ENCODE measurements at places on chromosomes 6 and 20.

GRCh38 chr6:156658186-156658965, 118.8 kb upstream of the ARID1B start:
- no peak for DNase-seq

DNA sequence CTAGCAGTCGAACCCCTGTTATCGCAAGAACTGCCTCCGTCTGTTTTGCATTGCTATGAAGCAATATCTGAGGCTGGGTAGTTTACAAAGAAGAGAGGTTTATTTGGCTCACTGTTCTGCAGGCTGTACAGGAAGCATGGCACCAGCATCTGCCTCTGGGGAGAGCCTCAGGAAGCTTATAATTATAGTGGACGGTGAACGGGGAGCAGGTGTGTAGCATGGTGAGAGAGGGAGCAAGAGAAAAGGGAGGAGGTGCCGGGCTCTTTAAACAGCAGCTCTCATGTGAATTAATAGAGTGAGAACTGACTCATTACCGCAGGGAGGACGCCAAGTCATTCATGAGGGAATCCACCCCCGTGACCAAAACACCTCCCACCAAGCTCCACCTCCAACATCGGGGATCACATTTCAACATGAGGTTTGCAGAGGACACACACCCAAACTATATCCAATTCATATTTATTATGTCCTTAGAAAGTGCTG, 172.6 kb upstream of the KCNG1 start:
- no peak for DNase-seq

GRCh38 chr6:51322505-51322904, 503.8 kb downstream of the TFAP2B start:
- no peak for DNase-seq

DNA sequence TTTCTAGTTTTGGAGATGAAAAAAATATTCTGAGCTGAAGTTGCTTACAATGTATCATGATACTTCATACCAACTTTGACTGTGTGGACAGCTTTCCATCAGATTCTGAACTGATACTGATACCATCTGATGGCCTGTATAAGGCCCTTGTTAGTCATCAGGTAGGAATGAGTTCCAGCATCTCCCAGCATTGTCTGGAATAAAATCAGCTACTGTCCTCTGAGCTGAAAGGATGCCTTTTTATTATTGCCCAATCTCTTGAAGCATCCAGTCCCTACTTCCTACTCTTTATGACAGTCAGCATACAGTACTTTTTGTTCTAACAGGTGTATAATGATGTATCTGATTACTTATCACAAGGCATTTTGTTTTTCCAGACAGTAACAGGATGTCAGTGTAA, 70.6 kb upstream of the EYA4 start:
- no peak for DNase-seq

DNA sequence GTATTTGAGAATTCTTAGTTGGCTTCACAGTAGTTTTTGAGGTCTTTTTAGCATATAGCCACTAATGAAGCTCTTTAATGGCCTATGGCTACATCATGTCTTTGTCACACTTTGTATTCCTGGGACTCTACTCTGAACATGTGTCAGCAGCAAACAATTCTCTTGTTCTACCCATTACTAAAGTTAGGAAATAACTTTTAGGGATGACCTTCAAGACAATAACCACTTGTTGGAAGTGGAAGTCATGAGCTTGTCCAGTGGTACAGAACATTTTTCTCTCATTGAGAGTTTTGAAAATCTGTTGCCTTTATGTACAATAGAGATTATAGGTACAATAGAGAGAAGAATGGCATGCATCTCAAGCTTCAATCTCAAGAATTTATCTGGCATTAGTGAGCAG, 571.6 kb upstream of the JAG1 start:
- no peak for DNase-seq

DNA sequence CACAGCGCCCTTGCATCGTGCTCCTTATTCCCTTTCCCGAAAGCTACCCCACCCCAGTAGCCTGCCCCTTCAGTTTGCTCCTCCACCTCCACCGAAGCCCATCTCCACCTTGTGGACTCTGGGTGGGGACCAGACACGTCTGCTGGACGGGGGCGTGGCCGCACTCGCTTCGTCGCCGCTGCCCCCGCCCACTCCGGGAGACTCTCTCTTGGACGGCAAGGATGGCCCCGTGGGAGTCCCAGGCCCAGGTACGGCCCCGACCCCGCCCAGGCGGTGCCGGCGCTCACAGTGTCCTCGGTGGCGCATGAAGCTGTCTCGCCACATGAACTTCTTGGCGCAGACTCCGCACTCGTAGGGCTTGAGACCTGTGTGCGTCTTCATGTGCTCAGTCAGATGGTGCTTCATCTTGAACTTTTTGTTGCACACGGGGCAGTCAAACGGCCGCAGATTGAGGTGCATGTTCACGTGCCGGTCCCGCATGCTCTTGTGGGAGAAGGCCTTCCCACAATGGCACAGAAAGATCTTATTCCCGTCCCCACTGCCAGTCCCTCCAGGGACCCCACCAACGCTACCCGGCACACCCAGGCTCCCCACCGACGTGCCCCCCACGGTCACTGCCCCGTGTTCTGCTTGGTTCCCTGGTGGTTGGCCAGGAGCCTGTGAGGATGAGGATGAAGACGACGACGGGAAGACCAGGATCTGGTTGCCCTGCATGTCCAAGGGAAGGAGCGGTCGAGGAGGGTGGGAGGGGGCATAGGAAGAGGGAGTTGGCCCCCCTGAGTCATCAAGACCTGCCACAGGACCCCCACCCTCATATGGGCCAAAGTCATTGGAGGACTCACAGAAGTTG, 1.3 kb upstream of the TAPBP start:
- DNase-seq: no peak

- DNase-seq: no peak
Measured at GRCh38 chr20:50111829-50112495, 988 bp downstream of the UBE2V1 start.

- DNase-seq: no peak
Measured at GRCh38 chr6:137926207-137926731, 59.2 kb downstream of the TNFAIP3 start.

- no peak for DNase-seq
Measured at GRCh38 chr6:22467645-22468044, 101.7 kb upstream of the HDGFL1 start.

DNA sequence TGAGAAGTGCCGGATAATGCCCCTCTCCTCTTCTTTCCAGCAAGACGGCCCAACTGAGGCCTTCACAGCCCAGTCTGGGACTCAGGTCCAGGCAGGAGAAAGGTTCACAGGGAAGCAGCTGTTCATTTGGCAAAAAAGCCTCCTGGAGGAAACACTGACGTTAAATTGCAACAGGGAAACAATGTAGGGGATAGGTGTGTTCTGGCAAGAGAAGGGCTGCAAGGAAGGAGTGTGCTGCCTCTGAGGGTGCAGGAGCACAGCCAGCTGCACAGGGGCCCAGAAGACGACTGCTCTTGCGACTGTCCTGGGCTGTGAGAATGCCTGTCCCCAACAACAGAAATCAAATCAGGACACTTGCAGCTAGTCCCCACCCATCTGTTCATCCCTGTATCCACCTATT, 70.6 kb upstream of the PMEPA1 start:
- DNase-seq: no peak

- no peak for DNase-seq
Measured at GRCh38 chr20:1775117-1775516, 117.5 kb upstream of the SIRPG start.

DNA sequence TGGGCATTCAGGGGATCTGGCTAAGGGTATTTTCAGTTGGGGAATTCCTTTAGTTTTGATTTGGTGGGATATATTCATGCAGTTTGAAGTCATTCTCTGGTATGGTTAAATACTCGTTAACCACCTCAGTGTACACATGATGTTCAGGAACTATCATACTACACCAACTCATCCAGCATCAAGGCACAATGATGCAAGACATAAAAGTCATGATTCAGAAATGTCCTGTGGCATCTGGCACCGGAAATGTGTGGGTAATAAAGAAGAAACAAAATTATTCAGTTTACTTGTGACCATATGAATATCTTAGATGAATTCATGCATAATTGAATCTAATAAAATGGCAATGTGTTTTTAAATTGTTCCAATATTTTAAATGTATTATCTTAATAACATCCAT, 129.0 kb upstream of the BMP5 start:
- DNase-seq: no peak

- DNase-seq: no peak
Measured at GRCh38 chr6:149820506-149820905, 43.7 kb downstream of the LRP11 start.

- DNase-seq: no peak
Measured at GRCh38 chr6:142627474-142627873, 317.5 kb downstream of the HIVEP2 start.

DNA sequence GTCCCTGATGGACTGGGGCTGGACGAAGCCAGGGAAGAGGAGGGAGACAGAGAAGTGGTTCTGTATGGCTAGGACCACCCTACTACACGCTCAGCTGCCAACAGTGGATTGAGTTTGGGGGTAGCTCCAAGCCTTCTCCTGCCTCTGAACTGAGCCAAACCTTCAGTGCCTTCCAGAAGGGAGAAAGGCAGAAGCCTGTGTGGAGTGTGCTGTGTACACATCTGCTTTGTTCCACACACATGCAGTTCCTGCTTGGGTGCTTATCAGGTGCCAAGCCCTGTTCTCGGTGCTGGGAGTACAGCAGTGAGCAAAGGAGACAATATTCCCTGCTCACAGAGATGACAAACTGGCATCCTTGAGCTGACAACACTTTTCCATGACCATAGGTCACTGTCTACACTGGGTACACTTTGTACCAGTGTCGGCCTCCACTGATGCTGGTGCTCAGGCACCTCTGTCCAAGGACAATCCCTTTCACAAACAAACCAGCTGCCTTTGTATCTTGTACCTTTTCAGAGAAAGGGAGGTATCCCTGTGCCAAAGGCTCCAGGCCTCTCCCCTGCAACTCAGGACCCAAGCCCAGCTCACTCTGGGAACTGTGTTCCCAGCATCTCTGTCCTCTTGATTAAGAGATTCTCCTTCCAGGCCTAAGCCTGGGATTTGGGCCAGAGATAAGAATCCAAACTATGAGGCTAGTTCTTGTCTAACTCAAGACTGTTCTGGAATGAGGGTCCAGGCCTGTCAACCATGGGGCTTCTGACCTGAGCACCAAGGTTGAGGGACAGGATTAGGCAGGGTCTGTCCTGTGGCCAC, 11.3 kb upstream of the RBCK1 start:
- no peak for DNase-seq

DNA sequence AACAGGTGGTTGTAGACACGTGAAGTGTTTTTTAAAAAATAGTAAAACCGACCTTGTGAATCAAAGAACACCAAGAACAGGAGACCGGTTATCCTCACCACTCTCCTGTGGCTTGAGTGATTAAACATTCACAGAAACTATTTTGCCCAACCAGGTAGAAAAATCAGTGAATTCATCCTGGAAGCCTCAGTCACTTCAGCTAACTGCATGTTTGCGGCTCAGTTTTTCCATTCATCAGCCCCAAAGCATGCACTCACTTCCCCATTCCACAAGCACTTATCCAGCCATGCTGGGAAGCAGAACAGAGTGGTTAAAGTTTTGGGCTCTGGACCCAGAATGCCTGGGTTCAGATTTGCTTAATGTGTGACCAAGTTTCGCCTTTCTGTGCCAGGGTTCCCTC, 2.4 kb downstream of the LRRN4 start:
- DNase-seq: no peak

- DNase-seq: no peak
Measured at GRCh38 chr20:17430125-17430950, 100.8 kb downstream of the BFSP1 start.

DNA sequence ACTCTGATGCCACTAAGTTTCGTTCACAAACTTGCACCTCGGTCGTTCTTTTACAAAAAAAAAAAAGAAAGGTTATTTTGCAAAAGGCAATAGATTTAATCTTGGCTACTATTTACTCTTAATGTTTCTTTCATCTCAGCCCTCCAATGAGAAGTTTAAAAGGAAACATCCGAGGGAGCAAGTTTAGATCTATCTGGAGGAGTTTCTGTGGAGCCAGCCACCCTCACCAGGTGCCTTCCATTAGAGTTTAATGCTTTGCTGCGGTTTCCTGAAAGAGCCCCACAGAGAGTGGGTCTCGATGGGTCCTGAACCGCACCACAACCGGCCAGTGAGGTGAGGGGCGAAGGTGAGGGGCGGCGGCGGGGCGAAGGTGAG, 632 bp downstream of the PRKN start:
- no peak for DNase-seq

- DNase-seq: no peak
Measured at GRCh38 chr6:162463576-162463975, 264.0 kb downstream of the PRKN start.

DNA sequence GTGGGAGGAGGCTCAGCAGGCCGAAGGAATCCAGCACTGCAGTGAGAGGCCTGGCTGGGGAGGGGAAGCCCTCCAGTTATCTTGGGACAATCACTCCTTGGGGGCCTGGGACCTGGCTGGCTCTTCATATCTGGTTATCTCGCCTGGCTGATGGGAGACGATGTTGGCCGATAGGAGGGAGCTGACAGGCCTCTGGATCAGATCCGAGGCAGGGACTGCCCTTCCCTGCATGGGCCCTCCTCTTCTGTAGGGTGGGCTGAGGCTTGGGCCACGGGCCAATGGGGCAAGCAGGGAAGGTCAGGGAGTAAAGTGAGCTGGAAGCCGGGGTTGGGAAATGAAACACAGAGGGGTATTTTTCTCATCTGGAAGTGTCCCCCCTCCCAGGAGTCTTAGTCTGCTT, 25.2 kb downstream of the MANBAL start:
- DNase-seq: no peak

DNA sequence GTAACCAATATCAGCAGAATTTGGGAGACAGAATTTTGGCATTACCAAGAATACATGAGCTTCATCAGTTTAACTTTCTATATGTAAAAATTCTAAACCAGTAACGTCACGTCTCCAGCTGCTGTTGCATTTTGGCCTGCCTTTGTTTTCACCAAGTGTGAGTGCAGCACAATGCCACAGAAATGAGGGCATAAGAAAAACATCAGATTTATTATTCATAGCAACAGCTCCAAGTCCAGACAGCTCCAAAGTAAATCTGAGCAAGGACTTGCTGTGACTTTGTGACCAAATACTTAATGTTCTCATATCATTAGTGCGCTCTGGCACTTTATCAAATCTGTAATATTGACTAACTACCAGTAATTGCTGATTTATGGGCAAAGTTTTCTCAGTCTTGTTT, 11.0 kb upstream of the FBXL4 start:
- DNase-seq: no peak

DNA sequence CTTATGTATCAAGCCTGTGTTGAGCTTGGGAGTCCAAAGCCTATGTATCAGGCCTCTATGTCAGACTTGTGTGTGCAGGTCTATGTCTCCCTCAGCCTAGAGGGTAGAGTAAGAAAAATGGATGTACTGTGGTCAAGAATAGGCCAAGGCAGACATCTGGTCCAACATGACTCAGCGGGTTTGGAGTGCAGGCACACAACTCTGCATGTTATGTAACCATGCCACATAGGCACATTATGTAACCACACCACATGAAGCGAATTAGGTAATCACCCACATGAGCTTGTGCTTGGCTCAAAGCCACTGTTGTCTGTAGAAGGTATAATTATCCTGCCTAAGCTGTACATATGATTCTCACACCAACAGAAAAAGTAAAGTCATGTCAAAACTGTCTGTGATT, 1190.5 kb upstream of the EYS start:
- DNase-seq: no peak

Data from stimulated activated CD4-positive, alpha-beta T cell treated with anti-CD3 and anti-CD28 coated beads, Interleukin-2, amount 100 ng/mL, for 48 hours (primary cell).